ENCODE measurements at places on chromosomes 5 and 9.

DNA sequence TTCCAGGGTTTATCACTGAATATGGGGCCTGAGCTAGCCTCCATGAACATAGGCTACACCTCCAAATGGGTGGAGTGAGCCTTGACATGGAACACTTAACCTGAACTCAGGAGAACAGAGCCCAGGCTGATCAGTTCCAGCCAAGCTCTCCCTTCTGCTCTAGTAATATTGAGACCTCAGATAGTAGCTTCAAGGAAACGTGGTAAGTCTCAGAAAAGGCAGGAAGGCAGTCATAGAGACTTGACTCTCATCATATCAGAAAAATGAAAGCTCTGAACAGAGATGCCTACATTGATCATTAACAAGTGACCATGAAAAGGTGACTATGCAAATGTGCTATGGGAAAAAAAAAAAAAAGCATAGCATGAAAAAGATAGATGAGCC, 40.5 kb upstream of the MYO10 start:
- no peak for DNase-seq

- peak; percentile 12 for DNase-seq
Observed at GRCh38 chr5:55176176-55176818, 3.3 kb upstream of the CDC20B start.

GRCh38 chr5:143758750-143759149, 53.2 kb upstream of the HMHB1 start:
- no peak for DNase-seq

- no peak for DNase-seq
Observed at GRCh38 chr5:176409765-176410164, 6.6 kb downstream of the CLTB start.

- no peak for DNase-seq
Observed at GRCh38 chr9:125961072-125961471, 213.9 kb downstream of the PBX3 start.

DNA sequence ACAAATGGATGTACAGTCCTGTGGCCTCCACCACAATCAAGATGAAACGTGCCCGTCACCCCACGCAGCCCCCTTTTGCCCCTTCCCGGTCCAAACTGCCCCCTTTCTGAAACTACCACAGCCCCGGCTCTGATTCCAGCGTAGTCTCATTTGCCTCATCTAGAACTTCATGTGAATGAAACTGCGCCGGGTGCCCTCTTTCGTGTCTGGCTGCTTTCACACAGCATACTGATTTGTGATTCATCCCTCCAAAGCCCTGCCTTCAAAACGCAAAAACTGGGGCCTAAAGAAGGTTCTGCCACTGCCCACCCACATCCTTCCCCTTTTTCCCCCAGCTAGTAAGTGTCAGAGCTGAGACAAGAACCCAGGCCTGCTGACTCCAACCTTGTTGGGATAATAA, 31.5 kb upstream of the NCS1 start:
- peak; percentile 36 for DNase-seq

DNA sequence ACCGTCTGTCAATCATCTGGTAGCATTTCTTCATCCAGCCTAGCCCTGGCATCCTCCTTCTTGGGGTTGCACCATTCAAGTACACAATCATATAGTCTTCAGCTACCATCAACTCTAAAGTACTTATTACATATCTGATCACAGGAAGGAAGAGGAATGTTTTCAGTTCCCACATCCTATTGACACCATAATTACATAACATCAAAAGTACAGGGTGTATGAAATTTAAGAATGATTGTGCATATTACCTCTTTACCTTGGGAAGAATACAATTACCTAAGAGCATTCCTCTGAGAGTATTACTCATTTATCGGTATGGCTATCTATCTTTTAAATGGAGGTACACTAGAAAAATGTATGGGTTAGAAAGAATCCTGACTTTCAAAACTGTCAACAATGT, 126.8 kb upstream of the PCA3 start:
- DNase-seq: no peak

DNA sequence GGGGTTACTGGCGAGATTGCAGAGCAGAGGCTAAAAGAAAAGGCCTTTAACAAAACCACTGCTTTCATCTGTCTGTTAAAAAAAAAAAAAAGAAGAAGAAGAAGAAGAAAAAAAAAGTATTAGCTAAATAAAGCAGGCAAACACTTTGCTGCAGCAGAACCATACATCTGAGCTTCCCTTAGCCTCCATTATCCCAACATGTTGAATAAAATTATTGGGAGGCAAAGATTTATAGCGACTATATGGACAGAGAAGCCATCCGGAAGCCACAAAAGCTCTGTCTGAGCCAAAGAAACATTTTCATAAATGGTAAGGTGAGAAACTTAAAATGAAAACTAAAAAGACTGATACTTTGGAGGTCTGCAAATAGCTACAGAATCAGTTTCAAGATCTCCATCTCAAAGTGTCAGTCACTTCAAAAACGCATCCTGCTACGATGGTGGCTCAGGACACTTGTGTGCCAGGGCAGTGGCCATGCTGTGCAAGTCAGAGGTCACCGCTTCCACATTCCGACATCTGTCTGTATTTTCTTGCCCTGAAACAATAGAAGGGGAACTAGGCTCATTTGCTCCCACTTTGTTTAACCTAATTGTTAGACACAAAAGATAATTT, 9.6 kb downstream of the EFNA5 start:
- no peak for DNase-seq

DNA sequence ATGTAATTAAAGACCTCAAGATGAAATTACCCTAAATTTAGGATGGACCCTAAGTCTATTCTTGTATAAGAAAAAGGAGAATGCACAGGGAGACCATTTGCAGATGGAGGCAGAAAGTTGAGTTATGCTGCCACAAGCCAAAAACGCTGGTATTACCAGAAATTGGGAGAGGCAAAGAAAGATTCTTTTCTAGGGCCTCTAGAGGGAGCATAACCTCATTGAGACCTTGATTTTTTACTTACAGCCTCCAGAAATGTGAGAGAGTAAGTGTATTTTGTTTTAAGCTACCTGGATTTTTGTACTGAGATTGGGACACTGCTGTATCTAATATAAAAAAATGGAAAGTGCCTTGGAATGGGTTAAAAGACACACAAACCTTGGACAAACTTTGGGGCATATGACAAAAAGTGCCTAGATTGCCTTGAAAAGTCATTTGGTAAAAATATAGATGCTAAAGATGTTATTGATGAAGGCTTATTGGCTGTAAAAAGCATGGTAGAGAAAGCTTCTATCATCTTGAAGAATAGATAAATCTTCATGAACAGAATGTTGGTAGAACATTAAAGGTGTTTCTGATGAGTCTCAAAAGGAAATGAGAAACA, 174.7 kb upstream of the PRDM9 start:
- DNase-seq: no peak

GRCh38 chr5:12910641-12911040, 1006.4 kb upstream of the CTNND2 start:
- DNase-seq: no peak

- no peak for DNase-seq
Observed at GRCh38 chr5:66741394-66741793, 145.2 kb downstream of the MAST4 start.

DNA sequence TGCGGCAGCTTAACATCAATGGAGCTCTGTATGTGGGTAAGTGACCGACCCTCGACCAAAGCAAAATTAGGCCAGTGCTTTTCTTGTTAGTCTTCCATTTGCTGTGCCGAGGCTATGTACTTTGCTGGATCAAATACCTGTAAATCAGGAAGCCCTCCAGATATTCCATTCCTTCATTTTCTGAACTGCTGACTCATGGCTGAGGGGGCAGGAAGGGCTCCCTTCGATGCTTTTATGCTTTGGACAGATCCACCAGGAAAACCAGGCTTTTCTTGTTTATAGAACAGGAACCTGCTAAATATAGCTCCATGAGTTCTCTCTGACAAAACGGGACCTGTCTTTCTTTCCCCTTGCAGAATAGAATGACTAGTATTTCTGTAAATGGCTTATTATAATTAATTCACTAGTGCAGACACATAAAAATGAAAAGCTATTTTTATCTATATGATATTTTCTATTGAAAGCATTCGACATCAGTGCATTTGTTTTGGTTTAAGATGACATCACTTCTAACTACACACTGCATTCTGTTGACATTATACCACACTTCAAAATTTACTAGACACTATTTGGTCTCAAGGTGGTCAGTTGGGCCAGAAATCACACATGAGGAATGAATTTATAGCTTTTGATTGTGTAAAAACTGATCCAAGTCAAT, 93.3 kb downstream of the LIFR start:
- DNase-seq: no peak

DNA sequence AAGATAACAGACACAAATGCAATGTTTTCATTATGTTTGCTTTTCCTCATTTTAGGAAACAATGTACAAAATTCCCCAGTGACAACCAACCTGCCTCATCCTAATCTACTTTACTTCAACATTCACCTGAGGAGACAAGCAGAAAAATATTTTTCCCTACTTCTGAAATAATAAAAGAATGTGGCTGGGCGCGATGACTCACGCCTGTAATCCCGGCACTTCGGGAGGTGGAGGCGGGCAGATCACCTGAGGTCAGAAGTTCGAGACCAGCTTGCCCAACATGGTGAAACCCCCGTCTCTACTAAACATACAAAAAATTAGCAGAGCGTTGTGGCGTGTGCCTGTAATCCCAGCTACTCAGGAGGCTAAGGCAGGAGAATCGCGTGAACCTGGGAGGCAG, 36.9 kb downstream of the MYO10 start:
- no peak for DNase-seq

DNA sequence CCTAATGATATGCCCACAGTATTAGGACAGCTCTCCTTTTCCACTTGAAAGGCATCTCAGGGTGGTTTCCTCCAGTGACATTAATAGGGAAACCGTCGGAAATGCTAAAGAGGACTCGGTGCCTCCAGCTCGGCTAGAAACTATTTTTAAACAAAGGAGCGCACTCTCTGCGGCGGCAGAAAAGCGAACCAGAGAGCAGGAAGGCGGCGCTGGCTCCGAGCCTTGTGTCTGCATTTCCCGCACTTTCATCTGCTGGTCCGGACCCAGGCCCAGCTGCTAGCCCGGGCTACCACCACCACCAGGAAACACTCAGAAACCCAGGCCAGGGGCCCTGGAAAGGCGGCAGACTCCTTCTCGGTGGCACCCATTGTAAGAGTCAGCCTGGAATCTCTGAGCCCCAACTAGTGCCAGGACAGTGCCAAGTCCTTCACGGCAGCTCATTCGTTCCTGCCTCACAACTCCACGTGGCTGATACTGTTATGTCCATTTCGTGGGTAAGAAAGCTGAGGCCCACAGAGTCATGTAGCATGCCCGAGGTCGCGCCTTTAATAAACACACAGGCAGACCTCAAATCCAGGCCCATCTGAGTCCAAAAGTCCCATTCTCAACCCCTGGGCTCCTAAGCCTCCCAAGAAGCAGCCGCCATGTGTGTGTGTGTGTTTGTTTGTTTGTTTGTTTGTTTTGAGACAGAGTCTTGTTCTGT, 73.9 kb downstream of the VAV2 start:
- no peak for DNase-seq

GRCh38 chr9:101126556-101126955, 98.0 kb downstream of the PLPPR1 start:
- no peak for DNase-seq

DNA sequence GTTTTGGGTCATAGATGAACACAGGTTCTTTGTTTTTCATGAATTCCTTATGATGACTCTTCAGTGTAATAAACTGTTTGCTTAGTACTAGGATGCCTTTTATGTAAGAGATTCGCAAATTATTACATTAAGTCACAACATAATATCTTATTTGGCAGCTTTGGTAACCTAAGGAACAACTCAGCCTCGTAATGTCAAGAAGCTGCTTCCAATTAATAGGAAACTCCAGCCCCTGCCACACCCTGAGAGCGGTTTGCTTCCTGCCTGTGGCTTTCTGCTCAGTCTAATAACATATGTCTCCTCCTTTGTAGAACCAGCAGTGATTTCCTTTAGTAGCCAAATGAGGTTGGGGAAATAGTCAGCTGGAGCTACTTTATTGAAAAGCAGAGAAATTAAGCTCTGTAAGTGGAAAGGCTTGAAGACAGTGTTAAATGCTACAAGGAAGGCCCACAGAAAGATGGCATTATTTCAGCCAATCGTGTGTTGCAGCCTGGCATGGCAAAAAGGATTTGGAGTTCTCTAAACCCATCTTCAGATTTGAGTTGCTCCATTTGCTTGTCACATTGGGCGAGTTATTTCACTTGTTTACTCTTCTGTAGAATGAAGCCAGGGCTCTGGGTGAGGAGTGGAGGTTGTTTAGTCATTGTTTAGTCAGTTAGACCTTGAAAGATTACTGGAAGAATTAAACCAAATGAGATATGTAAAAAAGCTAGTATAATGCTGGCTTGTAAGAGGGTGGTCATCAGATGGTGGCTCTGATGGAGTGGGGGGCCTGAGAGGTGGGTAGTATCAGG, 54.1 kb downstream of the MTAP start:
- no peak for DNase-seq

DNA sequence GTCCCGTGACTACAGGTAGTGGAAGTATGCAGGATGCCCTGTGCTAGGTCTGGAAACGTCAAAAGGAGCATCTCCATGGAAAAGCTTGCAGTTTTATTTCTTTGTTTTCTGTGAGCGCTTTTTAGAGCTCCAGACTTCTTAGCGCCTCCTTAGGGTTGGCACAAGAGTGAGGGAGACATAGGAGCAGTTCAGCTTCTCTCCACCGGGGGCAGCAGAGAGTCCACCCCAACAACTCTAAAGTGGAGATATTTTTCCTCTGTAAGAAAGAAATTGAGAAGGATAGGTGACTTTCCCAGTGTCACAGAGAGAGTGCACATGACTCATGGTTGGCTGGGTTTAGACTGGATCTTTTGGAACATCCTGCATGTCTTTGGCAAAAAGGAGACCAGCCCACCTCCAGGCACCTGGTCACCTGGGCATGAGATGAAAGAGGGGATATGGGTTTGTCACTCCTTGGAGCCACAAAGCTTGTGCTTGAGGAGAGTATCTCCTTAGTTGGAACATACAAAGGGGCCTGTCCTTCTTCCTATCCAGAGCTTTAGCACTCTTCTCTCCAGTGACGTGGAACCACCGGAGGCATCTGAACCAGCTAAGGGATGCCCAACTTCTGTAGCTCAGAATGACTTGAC, 637.7 kb downstream of the SEMA5A start:
- no peak for DNase-seq

DNA sequence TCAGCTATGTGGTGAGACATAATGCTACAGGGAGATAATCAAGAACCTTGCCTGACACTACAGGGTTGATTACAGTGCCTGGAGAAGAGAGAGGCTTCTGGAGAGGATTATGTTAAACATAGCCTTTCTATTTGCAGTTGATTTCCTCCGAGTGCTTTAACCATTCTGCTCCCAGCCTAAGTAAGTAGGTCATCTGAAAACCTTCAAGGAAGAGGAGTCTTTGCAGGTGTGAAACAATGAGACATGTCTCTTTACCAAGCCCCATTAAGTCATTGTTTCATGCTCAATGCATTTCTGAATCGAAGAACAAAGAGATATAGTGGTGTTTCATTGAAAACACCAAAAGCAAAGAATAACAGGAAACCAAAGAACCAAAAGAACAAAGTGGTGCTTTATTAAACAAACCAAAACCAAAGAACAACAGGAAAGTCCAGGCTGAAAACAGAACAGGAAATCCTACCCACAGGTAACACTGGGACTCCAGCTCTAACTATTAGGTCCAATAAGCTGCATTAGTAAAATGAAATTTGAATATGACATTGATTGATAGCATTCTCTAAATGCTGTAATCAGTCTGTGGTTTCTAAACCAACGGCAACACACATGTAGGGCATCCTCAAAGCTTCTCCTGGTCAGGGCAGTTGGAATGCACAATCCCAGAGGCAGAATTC, 113.3 kb upstream of the SPATA31D4 start:
- DNase-seq: no peak
